ENCODE measurements at places on chromosomes 5 and 9.
A peak's percentile ranks its signal among the peaks of the same experiment; 100 is the strongest.

- DNase-seq = no peak
Measured at GRCh38 chr9:130528674-130529073, 50.7 kb upstream of the FUBP3 start.

GRCh38 chr9:126397056-126397455 lies 70.4 kb downstream of the MVB12B start:
- no peak for DNase-seq

DNA sequence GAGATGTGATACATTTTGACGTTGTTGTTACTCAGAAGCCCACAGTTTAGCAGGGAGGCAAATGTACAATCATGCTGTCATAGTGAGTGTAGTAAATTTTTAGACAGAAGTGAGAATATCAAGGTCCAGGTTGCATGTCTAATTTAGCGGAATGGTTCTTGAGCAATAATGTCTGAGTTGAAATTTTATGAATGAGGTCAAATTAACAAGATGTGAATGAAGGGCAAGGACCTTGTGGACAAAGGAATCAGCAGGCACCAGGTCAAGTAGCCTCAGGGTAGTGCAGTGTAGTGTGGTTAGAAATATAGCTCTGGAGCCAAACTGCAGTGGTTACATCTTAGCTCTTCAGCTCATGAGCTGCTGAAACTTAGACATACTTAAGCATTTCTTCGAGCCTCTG lies 36.2 kb downstream of the TNFSF8 start:
- DNase-seq = no peak

GRCh38 chr5:144028058-144028457 lies 142.4 kb downstream of the YIPF5 start:
- DNase-seq = no peak

GRCh38 chr5:14161825-14162556 lies 18.8 kb downstream of the TRIO start:
- peak; percentile 36 for DNase-seq

DNA sequence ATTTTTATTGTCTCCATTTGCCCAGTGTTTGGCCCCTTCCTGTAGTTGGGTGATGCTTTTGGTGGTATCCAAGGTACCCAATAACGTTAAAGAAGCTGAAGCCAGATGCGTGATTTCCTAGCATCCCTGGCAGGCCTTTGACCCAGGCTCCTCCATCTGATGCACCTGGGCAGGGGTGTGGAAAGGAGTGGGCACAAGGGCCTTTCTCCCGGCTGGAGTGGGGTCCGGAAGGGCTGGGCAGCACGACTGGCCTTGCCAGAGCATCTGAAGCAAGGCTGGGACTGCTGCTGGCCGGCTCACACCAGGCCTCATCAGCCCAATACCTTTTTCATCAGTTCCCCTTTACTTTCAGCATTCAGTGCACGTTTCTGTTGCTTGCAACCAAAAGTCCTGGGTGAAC lies 220.2 kb downstream of the FANCC start:
- DNase-seq = no peak

DNA sequence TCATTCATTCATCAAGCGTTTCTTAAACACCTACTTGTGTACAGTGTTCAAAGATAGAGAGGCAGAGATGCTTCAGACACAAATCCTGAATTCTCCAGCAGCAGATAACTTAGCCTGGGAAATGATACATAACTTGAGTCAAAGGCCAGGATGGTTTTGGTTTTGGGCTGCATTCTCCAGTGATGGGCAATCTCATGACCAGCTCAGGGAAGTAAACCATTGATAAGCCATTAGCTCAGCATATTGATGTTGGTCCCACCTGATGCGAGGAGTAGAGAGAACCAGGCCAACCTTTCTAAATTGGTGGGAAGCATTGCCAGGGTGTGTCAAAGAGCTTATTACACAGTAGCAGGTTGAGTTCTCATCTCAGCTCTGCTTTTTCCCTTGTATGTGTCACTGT lies 53.0 kb downstream of the SH3RF2 start:
- DNase-seq = no peak

Measured in SW 1271 (cell line).